Hepatic stellate cell (primary cell): ENCODE measurements at places on chromosomes 4 and X.

DNA sequence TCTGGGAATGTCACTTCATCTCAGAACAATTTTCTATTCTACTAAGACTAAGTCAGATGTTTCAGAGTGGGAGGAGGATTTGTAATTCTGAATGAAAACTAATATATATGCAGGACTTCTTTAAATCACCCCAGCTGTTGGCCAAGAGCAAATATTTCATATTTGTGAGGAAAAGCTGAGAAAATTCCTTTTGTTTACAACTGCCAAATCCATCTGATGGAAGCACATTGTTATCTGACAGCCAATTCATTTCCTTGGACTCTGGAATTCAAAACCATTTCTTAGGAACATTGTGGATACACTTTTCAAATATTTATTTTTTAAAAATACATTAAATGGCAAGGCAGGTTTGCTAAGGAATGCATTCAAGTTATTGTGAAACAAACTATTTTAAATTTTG lies 8.0 kb downstream of the SLIT2 start:
- DNase-seq, result no peak

GRCh38 chr4:15457406-15458201 lies 12.1 kb upstream of the CC2D2A start:
- DNase-seq, result no peak

GRCh38 chr4:186029571-186030398 lies 39.2 kb upstream of the TLR3 start:
- peak; percentile 26 for DNase-seq

DNA sequence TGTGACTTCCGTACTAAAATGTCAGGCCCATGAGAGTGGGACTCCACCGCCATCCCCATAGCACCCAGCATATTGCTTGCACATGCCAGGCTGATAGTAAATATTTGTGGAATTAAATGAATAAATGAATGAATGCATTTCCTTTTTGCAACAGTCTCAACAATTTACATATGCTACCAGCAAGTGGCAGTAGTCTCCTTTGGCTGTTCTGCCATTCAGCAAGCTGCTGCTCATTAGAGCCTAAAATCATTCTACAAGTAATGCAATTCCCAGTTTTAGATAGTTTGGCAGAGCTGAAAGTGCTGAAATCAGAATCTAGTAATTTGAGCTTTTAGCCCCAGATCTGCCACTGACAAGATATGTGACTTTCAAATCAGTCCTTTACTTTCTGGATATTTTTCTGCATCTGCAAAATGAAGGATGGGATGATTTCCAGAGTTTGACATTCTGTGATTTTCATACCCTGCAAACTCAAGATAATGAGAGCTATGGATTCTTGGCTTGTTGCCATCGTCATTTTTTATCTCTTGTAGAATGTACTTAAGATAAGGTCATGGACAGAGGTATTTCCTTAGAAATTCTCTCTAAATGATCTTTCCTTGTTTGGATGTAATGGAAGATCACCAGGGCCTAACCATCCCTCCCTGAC lies 35.7 kb upstream of the INTS6L start:
- peak; percentile 3 for DNase-seq

GRCh38 chr4:186642998-186643397 lies 80.7 kb downstream of the FAT1 start:
- no peak for DNase-seq

GRCh38 chr4:6986781-6987587 lies 56.2 kb upstream of the TADA2B start:
- DNase-seq, result peak; percentile 92

- no peak for DNase-seq
Measured at GRCh38 chrX:116357329-116357728, 79.1 kb upstream of the SLC6A14 start.

- DNase-seq, result no peak
Measured at GRCh38 chrX:1657367-1658070, 42.7 kb downstream of the ASMT start.
